ENCODE measurements at places on chromosomes 6 and 20.
A peak's percentile ranks its signal among the peaks of the same experiment; 100 is the strongest.

DNA sequence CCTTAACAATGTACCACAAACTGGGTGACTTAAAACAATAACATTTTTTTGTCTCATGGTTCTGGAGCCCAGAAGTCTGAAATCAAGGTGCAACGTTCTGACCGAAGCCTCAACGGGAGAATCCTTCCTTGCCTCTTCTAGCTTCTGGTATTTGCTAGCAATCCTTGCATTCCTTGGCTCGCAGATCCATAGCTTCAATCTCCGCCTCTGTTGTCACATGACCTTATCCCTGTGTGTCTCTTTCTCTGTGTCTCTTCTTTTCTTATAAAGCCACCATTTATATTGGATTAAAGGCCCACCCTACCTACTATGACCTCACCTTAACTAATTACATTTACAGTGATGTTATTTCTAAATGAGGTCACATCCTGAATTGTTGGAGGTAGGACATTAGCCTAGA is 37.2 kb upstream of the DOK5 start:
- no peak for DNase-seq

GRCh38 chr6:169899481-169900145 is 148.2 kb downstream of the ERMARD start:
- no peak for DNase-seq

- no peak for DNase-seq
These were observed 156.4 kb upstream of the SYNCRIP start for GRCh38 chr6:85798931-85799652.

- no peak for DNase-seq
These were observed 329.8 kb upstream of the EPHA7 start for GRCh38 chr6:93749191-93749590.

GRCh38 chr6:68126089-68126749 is 508.9 kb upstream of the ADGRB3 start:
- DNase-seq: no peak

GRCh38 chr6:131954775-131955107 is 3.6 kb upstream of the CCN2 start:
- DNase-seq: peak; percentile 90

DNA sequence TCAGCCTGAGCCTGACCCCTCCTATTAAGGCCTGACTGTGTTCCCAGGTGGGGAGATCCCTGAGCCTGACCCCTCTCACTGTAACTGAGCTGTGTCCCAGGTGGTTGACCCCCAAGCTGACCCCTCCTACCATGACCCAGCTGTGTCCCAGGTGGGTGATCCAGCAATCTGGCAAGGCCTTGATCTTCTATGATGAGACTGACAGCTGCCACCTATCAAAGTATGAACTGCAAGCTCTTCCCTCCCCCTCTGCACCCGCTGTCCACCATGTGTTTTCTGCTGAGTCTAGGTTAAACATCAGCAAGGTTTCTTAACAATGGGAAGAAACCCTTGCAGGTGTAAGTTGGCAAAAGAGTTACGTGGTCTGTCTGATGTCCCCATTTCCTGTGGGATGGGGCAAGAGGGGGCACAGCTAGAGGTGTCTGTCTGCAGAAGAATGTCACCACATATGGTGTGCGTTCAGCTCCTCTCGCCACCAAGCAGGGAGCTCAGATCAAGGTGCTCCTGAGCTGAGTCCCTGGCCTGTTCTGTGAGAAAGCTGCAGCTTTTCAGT is 5.9 kb downstream of the PXDC1 start:
- DNase-seq: no peak

GRCh38 chr20:35643045-35643444 is 21.7 kb downstream of the CPNE1 start:
- DNase-seq: no peak

GRCh38 chr6:43736211-43736786 is 33.7 kb upstream of the VEGFA start:
- no peak for DNase-seq

DNA sequence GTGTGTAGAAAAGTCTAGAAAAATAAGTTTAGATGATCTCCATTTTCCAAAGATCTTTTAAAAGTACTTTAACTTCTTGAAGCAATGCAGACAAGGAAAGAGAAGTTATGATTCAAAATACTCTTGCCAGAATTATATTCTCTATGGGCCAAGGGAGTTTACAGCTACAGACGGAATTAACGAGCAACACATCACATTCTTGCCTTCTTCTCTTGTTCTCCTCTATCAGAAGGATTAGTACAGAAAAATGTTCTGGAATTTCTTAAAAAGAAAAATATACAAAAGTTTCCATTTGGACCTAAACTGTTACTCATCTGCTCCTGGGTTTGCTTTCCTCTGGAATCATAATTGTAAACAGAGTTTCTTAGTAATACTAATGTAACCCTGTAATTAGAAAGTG is 284.7 kb upstream of the HSF2 start:
- no peak for DNase-seq

DNA sequence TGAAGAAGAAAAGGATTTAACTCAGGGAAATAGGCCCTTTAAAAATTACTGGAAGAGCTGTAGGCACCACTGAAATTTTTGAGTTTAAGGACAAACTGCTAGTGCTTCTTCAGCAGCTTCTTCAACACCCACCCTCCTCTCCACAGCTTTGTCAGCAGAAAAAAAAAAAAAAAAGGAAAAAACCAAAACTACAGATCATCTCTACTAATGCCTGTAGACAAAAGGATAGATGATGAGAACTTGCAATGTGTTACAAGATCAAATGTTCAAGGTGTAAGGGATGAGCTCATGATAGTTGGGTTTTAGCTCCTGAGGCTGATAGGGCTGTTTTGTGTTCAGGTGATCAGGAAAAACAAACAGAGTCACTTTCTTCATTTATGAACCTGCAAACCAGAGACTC is 55.2 kb upstream of the PREP start:
- no peak for DNase-seq

DNA sequence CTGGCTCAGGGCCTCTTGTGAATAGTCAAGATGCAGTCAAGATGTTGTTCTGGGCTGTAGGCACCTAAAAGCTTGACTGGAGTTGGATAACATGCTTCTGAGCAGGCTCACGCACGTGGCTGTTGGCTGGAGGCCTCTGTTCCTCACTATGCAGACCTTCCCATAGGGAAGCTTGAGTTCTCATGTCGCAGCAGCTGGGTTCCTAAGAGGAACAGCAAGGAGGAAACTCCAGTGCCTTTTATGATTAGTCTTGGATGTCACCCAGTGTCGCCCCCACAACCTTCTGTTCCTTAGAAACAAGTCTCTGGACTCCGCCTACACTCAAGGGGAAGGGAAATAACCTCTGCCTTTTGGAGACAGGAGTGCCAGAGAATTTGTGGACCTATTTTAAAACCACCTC is 210.7 kb downstream of the BCAS1 start:
- no peak for DNase-seq

DNA sequence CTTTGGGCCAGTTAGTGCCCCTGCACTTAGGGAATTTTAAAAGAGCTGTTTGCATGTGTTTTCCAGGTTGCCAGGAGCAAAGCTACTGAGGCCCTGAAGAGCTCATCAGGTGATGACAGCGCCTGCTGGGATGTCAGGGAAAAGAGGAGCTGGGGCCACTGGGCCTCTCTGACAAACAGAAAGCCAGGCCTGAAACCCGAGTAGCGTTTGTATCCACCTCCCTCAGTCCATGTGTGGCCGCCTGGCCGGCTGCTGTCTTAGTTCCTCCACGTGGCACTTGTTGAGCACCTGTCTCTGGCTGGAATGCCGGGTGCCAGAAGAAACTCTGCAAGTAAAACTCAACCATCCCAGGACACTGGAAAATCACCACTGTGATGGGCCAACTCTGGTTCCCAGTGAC is 601.2 kb downstream of the CDH26 start:
- no peak for DNase-seq

- no peak for DNase-seq
These were observed 16.1 kb upstream of the RIPOR2 start for GRCh38 chr6:24951811-24952299.

- DNase-seq: no peak
These were observed 150.4 kb upstream of the HMGN3 start for GRCh38 chr6:79384845-79385244.

- peak; percentile 32 for DNase-seq
These were observed at the start of gene PPP1R16B for GRCh38 chr20:38805502-38805957. TSS of gene PPP1R16B (plus strand) at chr20:38805697. CDS start at chr20:38835926, 30,229 bp downstream.

- peak; percentile 92 for DNase-seq
These were observed 412.6 kb upstream of the PLCB4 start for GRCh38 chr20:8656335-8656734.

DNA sequence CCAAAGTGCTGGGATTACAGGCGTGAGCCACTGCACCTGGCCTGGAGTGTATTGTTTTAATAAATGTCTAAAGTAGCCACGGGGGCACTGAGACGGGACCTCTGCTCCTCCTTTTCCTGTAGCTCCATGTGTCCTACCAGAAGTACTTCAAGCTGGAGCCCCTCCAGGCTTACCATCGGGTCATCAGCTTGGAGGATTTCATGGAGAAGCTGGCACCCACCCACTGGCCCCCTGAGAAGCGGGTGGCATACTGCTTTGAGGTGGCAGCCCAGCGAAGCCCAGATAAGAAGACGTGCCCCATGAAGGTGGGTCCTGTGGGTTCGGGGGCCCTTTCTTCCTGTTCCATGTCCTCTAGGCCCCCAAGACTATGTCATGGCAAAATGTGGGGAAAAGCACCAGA is 7.5 kb downstream of the POFUT1 start:
- DNase-seq: no peak

DNA sequence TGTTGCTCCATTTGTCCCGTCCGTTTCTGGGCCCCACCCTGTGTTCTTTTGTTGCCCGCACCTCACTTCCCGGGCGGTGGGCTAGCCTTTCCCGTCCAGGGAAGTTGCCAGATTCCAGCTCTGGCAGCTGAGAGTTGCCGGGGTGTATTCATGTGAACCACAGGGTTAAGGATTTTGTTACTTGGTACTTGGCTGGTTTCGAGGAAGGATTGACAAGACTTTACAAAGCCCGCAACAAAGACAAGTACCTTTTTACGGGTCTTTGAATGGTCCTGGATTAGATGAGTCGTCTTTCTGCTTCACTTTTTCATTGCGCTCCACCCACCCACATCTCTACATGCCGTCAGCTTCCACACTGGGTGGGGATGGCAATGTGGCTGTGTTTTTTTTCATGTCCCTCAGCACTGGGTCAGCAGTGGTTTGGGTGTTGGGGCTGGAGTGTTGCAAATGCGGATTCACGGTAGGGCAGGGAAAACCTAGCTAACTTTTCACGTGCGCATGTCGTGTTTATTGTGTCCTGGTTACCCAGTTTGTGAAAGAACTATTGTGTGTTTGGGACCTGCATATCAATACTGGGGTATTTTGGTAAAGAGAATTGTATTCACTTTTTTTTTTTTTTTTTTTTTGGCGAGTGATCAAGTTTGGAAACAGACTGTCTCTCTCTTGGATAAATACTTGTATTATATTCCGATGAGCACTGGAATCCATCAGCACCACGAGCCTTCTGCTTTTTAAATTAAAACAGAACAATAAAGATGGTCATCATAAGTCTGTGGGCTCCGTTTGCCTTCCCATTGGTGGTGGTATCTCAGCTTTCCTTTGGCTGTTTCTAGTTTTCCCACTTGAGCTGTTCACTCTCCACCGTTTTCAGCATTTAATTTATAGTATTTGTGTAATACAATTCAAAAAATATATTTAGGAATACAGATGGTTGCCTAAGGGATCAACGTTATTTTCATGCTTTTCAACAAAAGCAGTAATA is 1.2 kb downstream of the DUSP22 start:
- DNase-seq: peak; percentile 33

- DNase-seq: no peak
These were observed 151.1 kb downstream of the LRRC1 start for GRCh38 chr6:53945765-53946407.

DNA sequence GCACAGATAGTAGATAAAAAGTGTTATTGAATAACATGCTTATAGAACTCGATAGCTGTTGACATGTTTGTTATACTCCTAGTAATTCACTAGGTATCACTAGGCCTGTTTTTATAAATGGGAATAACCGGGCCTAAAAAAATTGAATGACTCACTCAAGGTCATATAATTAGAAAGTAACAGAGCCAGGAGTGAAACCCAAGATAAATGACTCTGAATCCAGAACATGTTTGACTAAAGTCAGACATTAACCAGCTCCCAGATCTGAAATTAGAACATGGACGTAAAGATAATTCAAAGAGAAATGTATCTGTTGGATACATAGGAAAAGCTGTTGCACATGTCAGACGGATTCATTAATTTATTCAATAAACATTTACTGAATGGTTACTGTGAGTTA is 26.9 kb downstream of the RGS17 start:
- no peak for DNase-seq

DNA sequence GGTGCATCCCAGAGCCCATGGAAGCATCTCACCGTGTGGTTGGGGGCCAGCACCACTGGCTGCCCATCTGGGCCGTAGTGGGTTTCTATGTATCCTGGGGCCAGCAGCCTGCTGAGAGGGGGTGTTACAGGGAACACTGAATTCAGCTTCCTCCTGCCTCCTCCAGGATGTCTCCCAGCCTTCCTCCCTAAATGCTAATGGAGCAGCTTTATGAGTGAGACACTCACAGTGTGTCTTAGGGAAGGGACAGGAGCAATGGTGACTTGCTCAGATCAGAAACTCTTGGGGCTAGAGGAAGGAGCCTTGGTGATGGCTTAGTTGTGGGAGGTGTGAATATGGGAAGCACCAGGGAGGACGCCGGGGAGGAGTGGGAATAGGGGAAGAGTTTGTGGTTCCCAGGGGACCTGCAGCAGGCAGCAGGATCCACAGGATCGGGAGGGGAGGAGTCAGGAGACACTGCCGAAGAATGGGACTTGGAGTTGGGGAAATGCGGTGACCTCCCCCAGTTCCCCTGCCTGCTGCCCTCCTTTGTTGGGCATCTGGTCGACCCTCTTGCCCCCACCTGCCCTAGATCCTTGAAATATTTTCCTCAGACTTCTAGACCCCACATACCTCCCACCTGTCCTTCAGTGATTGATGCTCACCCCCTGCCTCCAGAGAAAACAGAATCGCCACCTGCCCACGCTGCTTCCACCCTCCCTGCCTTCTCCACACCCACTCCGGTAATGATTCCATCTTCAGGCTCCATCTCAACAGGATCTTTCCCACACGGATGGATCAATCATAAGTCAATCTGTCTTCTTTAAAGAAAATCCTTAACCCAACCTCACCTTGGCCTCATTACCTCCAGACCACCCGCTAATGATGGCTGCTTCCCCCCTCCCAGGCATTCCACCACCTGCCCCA is 6.6 kb downstream of the ADAM33 start:
- no peak for DNase-seq

- no peak for DNase-seq
These were observed 545 bp downstream of the SLC35D3 start for GRCh38 chr6:136922685-136923006.

All from kidney capillary endothelial cell (primary cell).